ENCODE measurements at places on chromosomes 16 and 17.

DNA sequence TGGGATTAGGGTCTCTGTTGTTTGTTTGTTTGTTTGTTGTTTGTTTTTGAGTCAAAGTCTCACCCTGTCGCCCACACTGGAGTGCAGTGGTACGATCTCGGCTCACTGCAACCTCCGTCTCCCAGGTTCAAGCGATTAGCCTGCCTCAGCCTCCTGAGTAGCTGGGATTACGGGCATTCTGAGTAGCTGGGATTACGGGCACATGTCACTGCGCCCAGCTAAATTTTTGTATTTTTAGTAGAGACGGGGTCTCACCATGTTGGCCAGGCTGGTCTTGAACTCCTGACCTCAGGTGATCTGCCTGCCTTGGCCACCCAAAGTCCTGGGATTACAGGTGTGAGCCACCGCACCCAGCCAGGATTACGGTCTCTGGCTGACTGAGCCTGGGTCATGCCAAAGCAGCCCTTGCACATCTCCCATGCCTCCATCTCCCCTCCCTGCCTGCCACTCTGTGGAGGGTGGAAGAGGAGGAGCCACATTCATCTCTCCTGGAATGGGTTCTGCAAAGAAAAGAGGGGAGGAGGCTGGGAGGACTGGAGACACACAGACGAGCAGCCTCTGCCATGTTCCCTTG, 59.2 kb downstream of the BEAN1 start:
- no peak for DNase-seq

- DNase-seq: no peak
Observed at GRCh38 chr17:1759529-1759928, 2.3 kb upstream of the SERPINF1 start.

DNA sequence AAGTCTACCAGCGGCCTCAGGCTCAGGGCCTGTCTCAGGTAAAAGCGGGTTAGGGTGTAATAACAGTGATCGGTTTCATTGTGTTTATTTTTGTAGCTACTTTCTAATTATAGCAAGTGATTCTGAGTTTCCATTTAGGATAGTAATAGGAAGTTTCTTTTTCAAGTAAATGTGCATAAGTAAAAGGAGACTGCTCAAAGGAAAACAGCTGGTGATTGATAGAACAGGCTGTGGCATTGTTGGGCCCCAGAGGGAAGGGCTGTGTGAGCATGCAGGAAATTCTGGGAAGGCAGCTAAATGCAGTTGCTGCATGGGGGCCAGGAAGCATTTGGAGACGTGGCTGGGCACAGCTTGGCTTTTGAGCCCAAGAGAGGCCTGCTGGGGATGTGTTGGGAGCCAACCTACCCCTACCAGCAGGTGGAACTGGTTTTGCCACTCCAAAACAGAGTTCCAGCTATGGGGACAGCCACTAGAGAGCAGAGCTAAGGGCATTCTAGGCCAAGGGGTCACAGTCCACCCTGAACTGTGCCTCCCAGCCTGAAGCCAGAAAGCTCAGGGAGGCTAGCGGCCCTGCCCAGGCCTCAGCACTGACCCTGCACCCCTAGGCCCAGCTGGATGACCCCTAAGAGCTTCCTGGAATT, 12.6 kb downstream of the SNX20 start:
- no peak for DNase-seq

DNA sequence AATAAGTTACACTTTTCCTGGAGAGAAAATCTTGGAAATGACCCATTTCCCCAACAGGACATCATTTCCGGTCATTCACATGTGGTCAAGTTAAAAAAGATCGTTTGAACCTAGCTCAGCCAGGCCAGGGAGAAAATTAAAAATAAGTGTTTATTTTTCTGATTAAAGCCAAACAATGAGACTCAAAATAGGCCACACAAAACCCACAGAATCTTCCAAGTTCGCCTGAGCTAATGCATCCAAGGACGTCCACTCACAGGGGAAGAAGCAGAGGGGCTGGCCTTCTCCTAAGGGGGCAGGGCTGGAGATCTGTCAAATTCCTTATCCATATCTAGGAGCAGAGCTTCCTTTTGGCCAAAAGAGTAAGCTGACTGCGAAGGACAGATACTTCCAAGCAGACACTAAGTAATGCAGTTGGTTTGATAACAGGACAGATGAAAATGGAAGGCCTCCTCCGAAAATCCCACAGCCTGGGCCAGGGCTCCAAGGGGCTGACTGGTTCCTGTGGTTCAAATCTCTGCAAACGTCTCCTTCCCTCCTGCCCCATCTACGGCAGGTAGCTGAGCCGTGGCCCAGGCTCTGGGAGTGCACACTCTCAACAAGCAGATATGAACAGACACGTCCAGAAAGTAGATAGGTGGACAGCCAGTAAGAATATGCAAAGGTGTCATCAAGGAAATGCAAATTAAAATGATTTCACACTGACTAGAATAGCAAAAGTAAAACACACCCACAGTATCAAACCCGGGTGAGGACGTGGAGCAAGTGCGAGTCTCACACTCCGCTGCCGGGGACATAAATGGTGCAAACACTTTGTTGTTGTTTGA, 98.5 kb downstream of the MRM3 start:
- no peak for DNase-seq

- no peak for DNase-seq
Observed at GRCh38 chr17:63438092-63439051, 7.7 kb downstream of the CYB561 start.

DNA sequence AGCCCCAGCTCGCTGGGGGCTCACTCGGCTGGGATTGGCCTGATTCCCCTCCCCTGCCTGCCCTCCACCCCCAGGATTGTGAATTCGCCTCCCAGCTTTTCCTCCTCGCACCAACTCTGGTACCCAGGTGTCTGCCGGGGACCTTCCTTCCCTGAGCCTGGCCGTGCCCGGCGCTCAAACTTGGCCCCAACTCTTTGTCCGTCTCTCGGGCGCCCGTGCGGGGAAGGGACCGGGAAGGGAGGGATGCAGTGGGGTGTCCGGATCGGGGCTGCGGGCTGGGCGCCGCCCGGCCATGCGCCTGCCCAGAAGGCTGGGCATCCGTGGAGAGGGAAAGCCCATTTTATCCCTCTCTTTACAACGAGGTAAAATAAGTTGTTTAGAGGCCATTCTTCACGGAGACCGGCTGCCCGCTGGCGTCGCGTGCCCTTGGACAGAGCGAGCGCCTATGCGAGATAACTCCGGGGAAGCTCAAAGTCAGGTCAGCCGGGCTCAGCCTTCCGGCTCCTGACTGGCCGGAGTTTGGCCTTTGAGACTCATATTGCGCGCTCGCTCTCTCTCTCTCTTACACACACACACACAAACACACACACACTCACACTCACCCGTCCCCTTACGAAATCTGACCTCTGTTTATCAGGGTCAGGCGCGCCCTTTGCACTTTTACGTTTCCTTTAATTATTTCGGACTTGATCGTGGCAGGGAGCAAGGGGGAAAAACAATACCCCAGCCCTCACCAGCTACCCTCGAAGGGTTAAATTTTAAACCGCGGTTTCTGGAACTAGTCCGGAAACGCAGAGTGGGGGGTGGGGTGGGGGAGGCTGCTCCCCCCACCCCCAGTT, 774 bp upstream of the MAF start:
- peak; percentile 81 for DNase-seq

DNA sequence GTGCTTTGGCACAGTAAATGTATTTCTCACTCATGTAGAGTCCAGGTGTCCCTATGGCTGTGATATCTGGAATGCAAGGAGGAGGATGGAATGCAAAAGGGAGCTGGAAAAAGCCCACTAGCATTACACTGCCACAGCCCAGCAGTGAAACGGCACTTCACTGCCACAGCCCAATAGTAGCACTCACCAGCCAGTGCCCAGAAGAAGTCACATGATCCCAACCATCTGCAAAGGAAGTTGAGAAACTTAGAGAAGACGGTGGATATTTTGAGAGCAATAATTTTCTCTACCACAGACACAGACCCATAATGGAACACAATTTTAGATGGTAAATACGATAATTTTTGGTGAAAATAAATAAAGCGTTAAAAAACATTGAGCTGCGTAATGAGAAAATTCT, 51.8 kb downstream of the C16orf82 start:
- peak; percentile 19 for DNase-seq

DNA sequence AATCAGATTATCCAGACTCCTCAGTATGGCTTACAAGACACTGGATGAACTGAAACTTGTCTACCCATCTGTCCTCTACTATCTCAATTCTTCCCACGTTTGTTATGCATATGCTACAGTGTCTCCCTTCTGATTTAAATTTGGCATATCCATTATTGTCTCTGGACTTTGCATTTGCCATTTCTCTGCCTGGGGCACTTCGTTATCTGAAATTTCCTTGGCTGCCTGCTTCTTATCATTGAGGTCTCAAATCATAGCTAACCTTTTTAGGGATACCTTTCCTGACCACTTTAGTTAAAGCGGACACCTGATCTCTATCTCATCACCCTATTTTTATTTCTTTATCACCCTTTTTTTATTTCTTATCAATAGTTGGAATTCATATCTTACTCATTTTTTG, 853.4 kb downstream of the KCNJ2 start:
- DNase-seq: no peak

- peak; percentile 75 for DNase-seq
Observed at GRCh38 chr17:42438600-42439567, 15.8 kb upstream of the CAVIN1 start.

GRCh38 chr17:7293159-7293558, 1.3 kb downstream of the YBX2 start:
- DNase-seq: no peak

DNA sequence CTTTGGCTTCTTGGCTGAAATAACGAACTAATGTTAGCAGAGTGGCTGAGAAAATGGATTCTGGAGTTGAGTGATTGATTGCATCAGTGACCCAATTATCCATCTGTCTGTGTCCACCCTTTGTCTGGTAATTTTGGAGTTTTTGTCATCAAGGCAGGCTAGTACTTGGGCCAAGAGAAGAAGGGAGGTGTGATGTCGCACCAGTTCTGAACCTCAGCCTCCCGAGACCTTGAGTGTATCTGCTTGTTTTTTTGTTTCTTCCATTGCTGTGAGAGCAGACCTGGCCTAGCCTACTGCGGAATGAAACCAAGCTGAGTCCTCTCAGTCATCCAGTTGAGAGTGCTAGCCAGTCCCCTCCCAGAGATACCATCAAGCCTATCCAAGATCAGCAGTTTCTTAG, 4.5 kb downstream of the ABCA8 start:
- DNase-seq: no peak

DNA sequence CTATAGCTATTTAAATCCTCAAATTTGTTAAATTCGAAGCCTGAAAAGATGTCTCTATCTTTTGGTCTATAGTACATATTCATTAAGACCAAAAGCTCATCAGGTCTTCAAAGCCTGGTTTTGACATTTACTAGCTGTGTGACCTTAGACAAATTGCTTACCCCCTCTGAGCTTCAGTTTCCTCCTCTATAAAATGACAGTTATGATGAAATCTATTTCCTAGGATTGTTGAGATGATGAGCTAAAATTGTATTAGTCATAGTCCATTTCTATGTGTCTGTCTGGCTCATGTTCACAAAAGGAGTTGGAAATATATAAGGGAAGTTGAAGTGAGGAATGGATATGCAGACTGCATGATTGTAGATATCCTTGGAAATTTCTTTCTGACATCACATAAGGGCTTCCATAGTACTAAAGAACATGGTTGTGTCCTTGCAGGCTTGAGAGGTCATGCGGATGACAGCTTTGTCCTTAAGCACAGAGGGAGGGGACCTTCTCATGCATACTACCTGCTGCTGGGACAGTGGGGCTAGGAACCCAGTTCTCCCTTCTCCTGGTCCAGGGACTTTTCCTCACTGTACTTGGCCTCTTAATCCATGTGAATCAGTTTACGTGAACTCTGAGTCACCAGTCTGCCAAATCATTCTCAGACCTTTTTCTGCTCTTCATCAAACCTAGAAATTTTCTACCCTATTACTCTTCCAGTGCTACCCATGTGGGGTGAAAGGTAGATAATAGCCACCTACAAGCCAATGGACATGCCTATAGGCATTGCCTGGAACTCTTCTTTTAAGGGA, 487.5 kb upstream of the SALL1 start:
- no peak for DNase-seq

GRCh38 chr17:65896889-65897288, 295.0 kb downstream of the CEP112 start:
- no peak for DNase-seq

GRCh38 chr17:50344731-50345365, 1.1 kb upstream of the XYLT2 start:
- DNase-seq: peak; percentile 62

GRCh38 chr16:54977211-54977610, 46.5 kb downstream of the IRX5 start:
- DNase-seq: no peak

- DNase-seq: peak; percentile 44
Observed at GRCh38 chr17:50037321-50038107, 18.4 kb upstream of the ITGA3 start.

DNA sequence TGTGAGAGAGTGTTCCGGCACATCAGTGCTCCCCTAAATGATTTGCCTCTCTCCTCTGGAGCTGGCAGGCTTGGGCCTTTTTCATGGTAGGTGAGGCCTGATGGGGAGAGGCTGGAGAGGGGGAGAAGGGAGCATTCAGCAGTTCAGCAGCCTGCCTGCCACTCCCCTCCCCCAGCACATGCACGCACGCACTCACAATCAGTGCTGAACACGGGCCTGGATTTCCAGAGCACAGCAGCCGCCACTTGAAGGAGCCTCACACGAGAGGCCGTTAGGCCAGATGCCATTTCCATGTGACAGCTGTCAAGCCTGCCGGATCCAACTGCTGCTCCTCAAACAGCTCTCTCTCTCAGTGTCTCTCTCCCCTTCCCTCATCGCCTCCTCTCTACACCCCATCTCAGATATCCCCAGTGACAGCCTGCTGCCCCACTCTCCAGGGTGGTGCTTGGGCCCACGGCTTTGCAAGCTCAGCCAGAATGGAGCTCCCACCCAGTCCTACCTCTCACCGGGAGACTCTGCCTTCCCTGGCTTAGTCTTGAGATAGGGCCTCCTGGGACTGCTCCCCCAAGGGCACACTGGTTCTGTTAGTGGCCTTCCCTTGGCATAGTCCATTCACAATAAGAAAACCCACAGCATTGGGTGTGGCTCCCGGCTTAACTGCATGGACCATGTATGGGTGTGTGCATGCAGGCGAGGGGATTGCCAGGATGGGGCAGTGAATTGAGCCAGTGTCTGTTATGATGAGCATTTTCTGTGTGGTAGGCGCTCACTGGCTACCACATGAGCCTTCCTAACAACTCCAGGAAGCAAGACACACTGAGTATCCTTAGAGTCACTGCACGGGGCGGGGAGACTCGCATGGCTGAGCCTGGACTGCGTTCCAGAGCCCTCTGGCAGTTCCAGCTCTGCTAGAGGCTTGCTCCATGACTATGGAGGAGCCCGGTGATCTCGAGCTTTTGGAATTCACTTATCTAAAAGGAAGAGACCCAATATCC, 226.2 kb downstream of the CCDC182 start:
- DNase-seq: no peak

DNA sequence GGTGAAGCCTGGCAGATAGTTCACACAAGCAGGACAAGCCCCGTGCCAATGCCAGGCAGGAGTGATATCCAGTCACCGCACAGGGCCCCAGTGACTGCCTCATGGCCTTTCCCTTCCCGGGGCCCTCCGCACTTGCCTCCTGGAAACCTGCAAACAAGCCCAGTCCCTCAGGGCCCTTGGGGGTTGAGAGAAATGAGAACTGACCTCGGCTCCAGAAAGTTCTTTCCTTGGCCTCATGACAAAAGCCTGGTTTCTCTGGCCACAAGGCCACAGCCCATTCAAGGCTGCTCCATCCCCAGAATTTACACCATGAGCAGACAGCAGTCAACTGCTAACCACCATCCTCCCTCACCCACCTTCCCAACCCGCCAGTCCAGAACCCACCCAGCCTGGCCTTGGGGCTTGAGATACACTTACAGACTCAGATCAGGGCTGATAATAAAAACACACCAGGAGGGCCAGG, 77.6 kb downstream of the CCDC182 start:
- peak; percentile 57 for DNase-seq
